ENCODE measurements at places on chromosomes 5 and 9. TPM values are rescaled to one million over a fixed set of nuclear protein-coding genes. Genes with fewer than 3 reads are reported as not detected.

PCDHB3 gene
- total RNA-seq, result 1.1 TPM

PCDH12 gene
- total RNA-seq, result 0.13 TPM

FOCAD gene
- 32.8 TPM for total RNA-seq

DCAF12 gene
- 22.2 TPM for total RNA-seq

LYRM7 gene
- total RNA-seq, result 8.5 TPM

COMMD10 gene
- 26.0 TPM for total RNA-seq

FOXI1 gene
- total RNA-seq, result not detected

TMEM252 gene
- not detected for total RNA-seq

KIF3A gene
- 6.8 TPM for total RNA-seq

KIAA0825 gene
- total RNA-seq, result 7.0 TPM

GRXCR2 gene
- total RNA-seq, result not detected

LHX6 gene
- not detected for total RNA-seq

TRIM36 gene
- total RNA-seq, result 0.13 TPM

PIP5KL1 gene
- 5.5 TPM for total RNA-seq

BARHL1 gene
- not detected for total RNA-seq

MLANA gene
- total RNA-seq, result not detected

PTGR1 gene
- 74.9 TPM for total RNA-seq

TYRP1 gene
- total RNA-seq, result not detected

SPINK4 gene
- not detected for total RNA-seq

SLC45A2 gene
- total RNA-seq, result not detected

ADRA1B gene
- 0.32 TPM for total RNA-seq

SMIM32 gene
- not detected for total RNA-seq

FOXD4L4 gene
- not detected for total RNA-seq

RNF180 gene
- not detected for total RNA-seq

HAVCR2 gene
- total RNA-seq, result not detected

PARP8 gene
- 1.9 TPM for total RNA-seq

ZBTB5 gene
- total RNA-seq, result 8.3 TPM

RFK gene
- total RNA-seq, result 19.1 TPM

TMC1 gene
- total RNA-seq, result not detected

IL17B gene
- not detected for total RNA-seq

PCDHGA12 gene
- total RNA-seq, result 10.9 TPM

TRPM3 gene
- not detected for total RNA-seq

CDO1 gene
- total RNA-seq, result 0.89 TPM

Measured in GM23248 (cell line).